Activated CD8-positive, alpha-beta T cell treated with anti-CD3 and anti-CD28 coated beads, Interleukin-2, amount 10 ng/mL, durations not matched to agents 7 days and 5 days (primary cell): ENCODE measurements at places on chromosomes 12 and 14. TPM values are rescaled to one million over a fixed set of nuclear protein-coding genes. Genes with fewer than 3 reads are reported as not detected.

Gene P3H3
- total RNA-seq, result 0.26 TPM

Gene INHBC
- not detected for total RNA-seq

Gene PSME1
- total RNA-seq, result 516 TPM

- DNase-seq, result peak; percentile 63
Measured at GRCh38 chr14:60184146-60184904, 19.1 kb upstream of the DHRS7 start.

- no peak for DNase-seq
Measured at GRCh38 chr12:32454075-32454474, 54.7 kb downstream of the FGD4 start.

DNA sequence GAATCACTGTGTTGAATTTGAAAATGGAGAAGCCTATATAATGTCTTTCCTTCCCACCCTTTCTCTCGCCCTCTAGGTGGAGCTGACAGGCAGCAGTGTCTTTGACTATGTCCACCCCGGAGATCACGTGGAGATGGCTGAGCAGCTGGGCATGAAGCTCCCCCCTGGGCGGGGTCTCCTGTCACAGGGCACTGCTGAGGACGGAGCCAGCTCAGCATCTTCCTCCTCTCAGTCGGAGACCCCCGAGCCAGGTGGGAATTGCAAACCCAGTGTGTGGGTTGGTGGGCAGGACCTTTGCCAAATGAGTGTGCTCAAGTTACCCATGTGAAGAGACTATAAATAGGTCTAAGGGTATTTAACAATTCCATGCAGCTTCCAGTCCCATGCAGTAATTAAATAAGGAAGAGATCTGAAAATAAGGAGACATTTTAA is 274.7 kb downstream of the EGLN3 start:
- no peak for DNase-seq

DNA sequence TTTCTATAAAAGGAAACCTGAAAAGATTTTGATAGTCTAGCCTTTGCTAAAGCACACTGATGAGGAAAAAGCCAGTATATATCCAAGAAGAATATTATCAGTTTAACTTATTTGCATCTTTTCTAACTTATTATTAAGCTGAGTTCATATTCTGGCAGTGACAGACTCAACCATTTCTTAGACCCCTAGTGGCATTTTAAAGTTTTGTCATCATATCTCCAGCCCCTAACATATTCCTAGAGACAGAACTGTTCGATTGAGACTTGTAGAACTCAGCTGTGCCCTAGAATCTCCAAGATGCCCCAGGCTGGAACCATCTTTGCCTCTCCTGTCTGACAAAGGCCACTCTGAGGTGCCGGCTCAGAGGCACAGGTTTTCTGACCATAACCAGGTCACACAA is 365.6 kb downstream of the NELL2 start:
- no peak for DNase-seq

- no peak for DNase-seq
Measured at GRCh38 chr14:61751475-61751989, 10.7 kb upstream of the SNAPC1 start.

- no peak for DNase-seq
Measured at GRCh38 chr12:67918441-67918840, 70.8 kb upstream of the IFNG-AS1 start.

DNA sequence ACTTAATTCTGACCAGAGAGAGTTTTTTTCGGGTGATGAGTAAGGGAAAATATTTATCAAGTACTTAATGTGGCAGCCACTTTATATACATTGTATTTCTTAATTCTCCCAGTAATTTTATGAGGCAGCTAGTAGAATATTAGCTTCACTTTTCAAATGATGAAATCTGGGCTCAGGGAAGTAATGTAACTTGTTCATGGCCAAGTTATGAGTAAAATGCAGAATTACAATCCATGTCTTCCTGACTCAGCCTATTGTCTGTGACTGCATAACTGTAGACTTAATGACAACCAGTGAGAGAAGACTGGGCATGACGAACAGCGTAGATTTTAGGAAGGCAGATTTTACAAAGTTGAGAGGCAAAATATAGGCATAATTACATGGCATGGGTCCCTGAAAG is 106.7 kb upstream of the MIS18BP1 start:
- no peak for DNase-seq

GRCh38 chr12:123529686-123530085 is 3.8 kb downstream of the RILPL1 start:
- DNase-seq, result no peak

GRCh38 chr14:55500708-55501107 is 60.3 kb upstream of the TBPL2 start:
- no peak for DNase-seq

GRCh38 chr12:16587110-16587453 is 18.9 kb downstream of the LMO3 start:
- no peak for DNase-seq

- no peak for DNase-seq
Measured at GRCh38 chr12:108409481-108409880, 70.4 kb upstream of the CMKLR1 start.

DNA sequence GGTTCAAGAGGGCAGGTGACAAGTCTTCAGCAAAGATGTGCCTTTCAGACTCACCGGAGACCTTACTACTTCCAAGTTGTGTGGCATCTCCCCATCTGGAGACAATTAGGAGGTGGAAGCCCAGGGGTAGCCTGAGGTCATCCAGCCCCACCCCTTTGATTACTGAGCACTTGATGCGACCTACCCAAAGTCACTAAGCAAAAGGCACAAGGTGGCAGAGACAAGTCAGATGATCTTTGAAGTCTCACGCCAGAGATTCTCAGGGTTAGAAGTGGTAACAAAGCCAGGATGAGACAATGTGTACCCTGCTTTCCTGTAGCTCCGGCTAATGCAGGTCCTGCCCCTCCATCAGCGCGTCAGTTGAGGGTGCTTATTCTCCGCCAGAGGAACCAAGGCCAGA is 1.4 kb upstream of the FOXN3 start:
- DNase-seq, result peak; percentile 51

- DNase-seq, result no peak
Measured at GRCh38 chr14:88322504-88323085, 474 bp downstream of the KCNK10 start.

- DNase-seq, result no peak
Measured at GRCh38 chr14:26478967-26479366, 118.9 kb downstream of the NOVA1 start.
